Activated CD4-positive, alpha-beta T cell treated with anti-CD3 and anti-CD28 coated beads, Interleukin-2, amount 50 U/mL, for 24 hours (primary cell): ENCODE measurements at places on chromosomes 2 and 18.

DNA sequence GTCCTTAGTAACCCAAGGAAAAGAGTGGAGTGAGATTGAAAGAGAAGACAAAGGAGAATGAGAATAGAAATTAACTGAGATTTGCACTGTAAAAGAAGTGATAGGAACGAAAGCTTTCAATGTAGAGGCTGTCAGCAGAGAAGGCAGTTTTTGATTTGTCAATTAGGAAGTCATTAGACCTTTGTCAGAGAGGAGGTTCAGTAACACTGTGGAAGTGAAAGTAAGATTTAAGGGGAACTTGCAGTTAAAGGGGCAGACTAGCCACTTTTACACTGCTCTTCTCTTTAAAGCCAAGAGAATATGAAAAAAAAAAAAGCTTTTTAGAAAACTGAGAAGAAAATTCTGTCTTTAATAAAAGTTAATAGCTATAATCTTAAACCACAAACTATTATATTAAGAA lies 11.5 kb upstream of the KYNU start:
- no peak for DNase-seq

DNA sequence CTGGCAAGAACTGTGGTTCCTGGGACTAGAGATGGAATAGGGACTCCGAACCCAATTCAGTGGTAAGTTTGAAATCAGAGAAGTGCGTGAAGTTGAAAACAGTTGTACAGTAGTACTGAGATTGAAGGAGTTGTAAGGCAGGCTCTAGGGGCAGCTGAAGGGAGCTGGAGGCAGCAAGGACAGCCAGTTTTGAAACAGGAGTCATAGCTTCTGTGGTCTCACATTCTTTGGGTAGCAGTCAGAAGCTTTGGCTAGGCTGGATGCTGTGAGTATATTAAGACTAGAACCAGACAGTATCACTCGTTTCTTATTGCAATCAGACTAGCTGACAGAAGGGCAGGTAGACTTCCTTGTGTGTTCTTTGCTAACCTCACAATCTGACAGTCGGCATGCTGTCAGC lies 64.5 kb upstream of the ADAM23 start:
- no peak for DNase-seq

GRCh38 chr18:13269521-13270011 lies 51.0 kb downstream of the LDLRAD4 start:
- no peak for DNase-seq

- no peak for DNase-seq
Measured at GRCh38 chr2:39615675-39616074, 50.0 kb upstream of the TMEM178A start.
